ENCODE measurements at places on chromosomes 5 and 9.

DNA sequence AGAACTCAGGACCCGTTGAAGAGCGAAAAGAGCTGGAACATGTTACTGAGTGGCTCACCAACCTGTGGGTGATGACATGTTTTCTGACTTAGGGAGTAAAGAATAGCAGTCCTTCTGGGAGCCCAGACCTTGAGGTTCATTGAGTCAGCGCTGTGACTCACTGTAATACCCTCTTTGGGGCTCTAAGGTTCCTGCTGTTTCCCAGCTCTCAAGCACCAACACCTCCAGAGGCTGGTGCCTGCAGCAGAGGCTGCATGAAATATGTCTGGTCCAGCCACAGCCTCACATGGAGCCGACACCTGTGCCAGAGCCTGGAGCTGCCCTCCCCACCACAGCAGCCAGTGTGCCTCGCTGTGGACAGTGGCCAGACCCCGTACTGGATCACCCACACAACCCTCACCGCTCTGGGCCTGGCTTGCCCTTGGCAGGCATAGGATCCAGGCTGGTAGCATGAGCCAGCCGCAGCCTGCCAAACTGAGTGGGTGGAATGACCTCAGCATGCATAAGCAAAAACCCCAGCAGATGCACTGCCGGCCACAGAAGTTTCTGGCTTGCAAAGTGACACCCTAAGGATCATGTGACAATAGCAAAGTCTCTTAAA, 143.5 kb upstream of the MRPS30 start:
- DNase-seq = no peak

DNA sequence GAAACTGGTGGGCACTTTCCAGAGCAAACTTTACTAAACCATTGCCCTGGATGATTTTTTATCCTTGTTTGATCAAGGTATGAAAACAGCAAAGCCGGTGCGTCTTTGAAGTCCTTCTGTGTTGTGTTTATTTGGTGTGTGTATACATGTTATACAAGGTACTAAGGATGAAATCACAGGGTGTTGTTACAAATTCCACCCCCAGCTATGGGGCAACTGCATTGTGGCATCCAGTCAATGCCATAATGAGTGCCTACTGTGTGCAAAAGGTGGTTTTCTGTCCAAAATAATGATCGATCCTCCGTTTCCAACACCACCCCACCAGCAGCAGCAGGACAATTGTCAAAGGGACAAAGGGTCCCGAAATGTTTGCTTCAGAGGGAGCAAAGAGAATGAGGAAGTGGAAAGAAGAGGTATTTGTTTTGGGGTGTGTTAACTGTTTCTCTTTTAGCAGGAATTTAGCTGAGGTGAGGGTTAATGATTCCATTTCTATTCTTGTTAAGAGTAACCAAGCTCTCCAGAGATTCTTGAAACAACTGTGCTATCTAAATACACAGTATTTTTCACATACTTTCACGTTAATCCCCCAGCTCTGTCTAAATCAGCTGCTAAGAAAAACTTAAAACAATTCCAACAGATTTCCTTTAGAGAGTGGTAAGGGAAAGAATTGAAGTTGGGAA, 568.7 kb upstream of the KLF4 start:
- DNase-seq = no peak

DNA sequence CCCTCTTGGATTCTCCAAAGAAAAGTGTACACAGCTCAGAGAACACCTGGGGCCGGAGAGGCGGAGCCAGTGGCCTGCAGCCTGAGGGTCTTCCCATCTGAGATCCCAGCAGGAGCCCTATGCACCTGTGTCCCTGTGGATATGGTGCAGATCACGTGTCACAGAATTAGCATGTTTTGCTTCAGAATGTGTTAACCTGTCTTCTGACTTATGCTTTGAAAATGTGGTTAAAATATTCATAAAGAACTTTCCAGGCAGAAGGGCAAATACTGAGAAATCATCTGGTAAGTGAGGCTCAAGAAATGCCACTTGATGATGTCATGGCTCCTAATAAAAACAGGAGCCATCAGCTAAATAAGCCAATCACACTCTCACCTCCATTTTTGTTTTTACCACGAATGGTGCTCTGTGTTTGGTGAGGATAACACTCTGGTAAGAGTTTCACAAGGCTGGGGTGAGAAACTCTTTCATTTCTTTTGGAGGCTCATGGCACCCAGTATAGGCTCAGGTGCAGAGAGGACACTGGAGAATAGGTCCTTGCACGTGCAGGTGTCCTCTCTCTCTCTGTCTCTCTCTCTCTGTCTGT, 279.8 kb downstream of the FSTL4 start:
- no peak for DNase-seq

- no peak for DNase-seq
These were observed 547 bp downstream of the ANP32B start for GRCh38 chr9:97983589-97984187.

GRCh38 chr5:134772461-134773125, 14.0 kb downstream of the DDX46 start:
- DNase-seq = no peak

DNA sequence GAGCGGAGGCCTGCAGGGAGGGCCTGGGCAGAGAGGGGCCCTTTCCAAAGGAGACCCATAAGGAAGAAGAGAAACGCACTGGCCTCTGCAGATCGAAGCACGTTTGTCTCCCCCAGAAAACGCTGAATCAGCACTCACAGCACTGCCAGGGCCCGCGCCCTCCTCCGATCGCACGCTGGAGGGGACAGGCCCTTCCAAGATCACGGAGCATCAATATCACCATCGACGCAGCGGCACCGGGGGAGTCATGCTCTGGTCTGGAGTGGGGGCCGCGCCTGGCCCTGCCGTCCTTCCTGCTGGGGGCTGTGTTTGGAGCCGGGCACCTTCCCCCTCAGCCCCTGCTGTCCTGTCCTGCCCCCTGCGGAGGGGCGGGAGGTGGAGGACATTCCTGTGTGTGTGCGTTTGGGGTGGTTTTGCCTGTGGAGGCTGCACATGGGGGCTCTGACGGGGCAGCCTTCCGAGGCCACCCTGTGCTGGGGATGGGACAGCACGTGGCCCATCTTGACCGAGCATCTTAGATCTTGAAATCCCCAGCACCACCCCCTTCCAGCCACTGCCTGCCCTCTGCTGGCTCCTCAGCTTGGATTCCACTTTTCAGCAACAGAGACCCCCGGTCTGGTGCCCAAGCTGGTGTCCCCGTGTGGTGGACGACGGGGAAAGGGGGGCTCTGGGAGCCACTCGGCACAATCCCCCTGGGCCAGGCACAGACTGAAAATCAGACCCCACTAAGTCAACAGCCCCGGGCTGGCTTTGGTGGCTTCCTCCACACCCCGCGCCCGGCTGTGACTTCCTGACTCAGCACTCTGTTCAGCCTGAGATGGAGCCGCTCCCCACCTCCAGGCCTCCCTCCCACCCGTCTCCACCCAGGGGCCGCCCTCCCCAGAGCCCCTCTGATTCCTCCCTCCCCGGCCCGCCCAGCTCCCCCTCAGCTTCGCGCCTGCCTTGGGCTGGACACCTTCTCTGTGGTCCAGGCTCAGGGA, 8.3 kb downstream of the TMEM250 start:
- DNase-seq = no peak

DNA sequence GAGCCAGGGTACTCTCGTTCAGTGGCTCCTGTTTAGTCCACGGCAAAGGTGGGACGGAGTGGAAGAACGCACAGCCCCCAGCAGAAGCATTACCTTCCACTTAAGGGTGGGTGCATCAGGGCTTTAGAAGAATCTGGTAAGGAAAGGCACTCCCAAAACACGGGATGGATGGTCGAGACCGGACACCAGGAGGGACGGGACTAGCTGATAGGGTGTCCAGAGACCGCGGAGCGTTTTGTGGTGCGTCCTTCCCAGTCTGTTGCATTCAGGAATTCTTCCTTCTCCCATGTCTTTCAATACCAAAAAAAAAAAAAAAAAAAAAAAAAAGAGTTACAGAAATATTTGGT, 545 bp upstream of the CTSV start:
- DNase-seq = no peak

- no peak for DNase-seq
These were observed 50.7 kb upstream of the FST start for GRCh38 chr5:53429706-53430105.

DNA sequence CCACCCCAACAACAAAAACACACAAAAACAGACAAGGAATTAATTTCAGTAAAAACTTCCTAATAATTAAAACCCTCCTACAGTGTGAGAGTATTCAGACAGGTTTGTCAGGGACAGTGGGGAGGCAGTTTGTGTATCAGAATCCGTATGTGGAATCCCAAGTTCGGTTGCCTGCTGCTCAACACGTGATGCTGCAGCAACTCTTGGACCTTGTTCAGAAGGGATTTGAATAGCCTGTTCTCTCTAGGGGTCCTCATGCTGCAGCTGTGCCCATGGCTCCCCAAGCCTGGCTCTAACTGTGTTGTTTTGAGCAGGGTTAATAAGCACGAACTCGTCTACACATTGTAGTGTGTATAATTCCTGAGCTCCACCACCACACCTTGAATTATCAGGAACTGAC, 28.7 kb downstream of the TLE4 start:
- DNase-seq = no peak

- no peak for DNase-seq
These were observed 50.0 kb downstream of the TSSK1B start for GRCh38 chr5:113384782-113385285.

- no peak for DNase-seq
These were observed 59.4 kb downstream of the SIL1 start for GRCh38 chr5:139138809-139139208.

Data from activated CD8-positive, alpha-beta memory T cell treated with anti-CD3 and anti-CD28 coated beads for 1 hour (primary cell).